ENCODE measurements at places on chromosomes 1 and 21. TPM values are rescaled to one million over a fixed set of nuclear protein-coding genes. Genes with fewer than 3 reads are reported as not detected.
A peak's percentile ranks its signal among the peaks of the same experiment; 100 is the strongest.

The TMEM269 gene
- total RNA-seq, result under 0.01 TPM

The TMEM61 gene
- not detected for total RNA-seq

The CELA2B gene
- not detected for total RNA-seq

The KIF21B gene
- total RNA-seq, result 10.8 TPM

The AMY1B gene
- not detected for total RNA-seq

The RAB25 gene
- under 0.01 TPM for total RNA-seq

The NTNG1 gene
- total RNA-seq, result under 0.01 TPM

The SIM2 gene
- not detected for total RNA-seq

The IL20 gene
- total RNA-seq, result not detected

The C1orf174 gene
- total RNA-seq, result 33.7 TPM

The FMOD gene
- 1.9 TPM for total RNA-seq

DNA sequence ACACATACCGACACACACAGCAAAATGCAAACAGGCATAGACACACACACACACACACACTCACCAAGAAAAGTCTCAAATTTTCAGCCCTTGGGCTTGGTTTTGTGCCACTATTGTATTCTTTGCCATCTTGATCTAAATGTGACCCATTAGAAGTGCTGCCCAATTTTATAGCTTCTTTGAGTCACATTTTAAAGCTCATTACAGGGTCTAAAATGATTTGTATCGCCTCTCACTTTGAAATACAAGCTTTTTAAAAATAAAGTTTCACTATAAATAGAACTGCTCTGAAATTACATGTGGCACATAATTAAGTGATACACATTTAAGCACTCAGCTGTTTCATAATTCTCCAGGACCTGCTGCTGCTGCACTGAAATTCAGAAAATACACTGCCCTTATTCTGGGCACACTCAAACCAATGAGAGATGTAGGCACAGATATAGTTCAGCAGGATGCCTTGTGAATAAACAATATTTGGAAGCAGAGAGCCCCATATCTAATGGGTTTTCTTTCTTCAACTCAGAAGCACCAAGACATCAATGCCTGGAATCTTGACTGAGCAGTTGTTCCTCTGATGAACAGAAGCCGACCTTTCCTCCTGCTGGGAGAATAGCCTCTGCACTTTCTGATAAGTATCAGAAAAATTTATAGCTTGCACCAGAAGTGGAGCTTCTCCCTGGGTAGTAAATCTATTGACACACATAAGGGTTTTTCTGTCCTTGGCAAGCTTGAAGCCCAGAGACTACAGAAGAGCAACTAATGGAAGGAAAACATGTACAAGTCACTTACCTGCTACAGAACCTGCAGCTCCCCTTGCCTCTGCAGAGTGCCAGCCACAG is 37.0 kb upstream of the PLPPR4 start:
- DNase-seq, result no peak

- no peak for DNase-seq
Observed at GRCh38 chr1:23159963-23160877, 8.4 kb downstream of the LUZP1 start.

- no peak for DNase-seq
Observed at GRCh38 chr1:39727221-39727931, 11.3 kb upstream of the PPIE start.

- no peak for DNase-seq
Observed at GRCh38 chr1:32892368-32893197, 6.3 kb downstream of the HPCA start.

DNA sequence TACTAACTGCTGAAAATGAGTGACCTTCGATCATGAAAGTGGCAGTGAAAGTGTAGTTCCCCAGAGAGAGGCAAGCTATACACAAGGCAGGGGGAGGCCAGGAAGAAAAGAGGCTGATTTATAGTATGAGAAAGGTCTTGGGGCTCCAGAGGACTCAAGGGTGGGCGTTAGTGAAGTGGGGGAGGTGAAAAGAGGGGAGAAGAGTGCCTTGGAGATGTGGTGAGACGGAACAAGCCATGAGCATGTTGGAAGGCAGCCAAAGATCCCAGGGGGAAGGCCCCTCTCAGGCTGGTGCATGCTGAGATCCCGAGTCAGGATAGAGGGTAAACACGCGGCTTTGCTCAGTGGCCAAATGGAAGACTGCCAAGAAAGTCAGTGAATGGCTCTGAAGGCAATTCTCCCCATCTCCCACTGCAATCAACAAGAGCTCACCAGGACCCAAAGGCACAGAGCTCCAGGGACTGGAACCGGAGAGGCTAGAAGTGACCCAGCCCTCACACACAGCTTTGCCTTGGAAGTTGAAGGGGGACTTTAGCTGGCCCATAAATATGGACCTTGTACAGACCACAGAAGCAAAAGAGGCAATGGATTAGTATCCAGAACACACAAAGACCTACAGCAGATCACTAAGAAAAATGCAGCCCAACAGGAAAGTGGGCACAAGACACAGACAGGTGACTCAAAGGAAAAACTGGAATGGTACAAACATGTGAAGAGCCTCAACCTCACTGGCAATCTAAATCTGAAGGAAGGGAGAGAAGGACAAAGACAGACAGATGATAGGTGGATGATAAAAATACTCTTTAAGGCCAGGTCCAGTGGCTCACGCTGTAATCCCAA is 49.6 kb downstream of the HSF2BP start:
- DNase-seq, result no peak

GRCh38 chr21:32413015-32413504 is 554 bp downstream of the EVA1C start:
- DNase-seq, result no peak

DNA sequence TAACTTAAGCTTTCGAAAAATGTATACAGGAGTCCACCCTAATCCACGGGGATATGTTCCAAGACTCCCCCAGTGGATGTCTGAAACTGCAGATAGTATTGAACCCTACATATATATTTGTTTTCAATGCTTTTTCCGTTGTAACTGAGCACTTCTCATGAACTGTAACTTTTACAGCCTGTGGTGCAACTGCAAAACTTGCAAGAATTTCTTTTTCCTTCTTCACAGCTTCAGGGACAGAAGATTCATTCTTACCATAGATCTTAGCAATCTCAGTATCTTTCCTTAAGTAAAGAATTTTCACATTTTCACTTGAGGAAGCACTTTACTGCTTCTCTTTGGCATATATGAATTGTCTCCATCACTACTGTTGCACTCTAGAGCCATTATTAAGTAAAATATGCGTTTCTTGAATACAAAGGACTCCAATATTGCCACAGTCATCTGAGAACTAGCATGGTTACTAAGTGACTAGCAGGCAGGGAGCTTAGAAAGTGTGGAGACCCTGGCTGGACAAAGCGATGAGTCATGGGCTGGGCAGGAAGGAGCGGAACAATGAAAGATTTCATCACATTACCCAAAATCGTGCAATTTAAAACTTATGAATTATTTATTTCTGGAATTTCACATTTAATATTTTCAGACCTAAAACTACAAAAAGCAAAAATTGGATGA is 14.1 kb downstream of the DPYD start:
- no peak for DNase-seq

- DNase-seq, result peak; percentile 17
Observed at GRCh38 chr1:17569200-17570139, 30.0 kb downstream of the ARHGEF10L start.

DNA sequence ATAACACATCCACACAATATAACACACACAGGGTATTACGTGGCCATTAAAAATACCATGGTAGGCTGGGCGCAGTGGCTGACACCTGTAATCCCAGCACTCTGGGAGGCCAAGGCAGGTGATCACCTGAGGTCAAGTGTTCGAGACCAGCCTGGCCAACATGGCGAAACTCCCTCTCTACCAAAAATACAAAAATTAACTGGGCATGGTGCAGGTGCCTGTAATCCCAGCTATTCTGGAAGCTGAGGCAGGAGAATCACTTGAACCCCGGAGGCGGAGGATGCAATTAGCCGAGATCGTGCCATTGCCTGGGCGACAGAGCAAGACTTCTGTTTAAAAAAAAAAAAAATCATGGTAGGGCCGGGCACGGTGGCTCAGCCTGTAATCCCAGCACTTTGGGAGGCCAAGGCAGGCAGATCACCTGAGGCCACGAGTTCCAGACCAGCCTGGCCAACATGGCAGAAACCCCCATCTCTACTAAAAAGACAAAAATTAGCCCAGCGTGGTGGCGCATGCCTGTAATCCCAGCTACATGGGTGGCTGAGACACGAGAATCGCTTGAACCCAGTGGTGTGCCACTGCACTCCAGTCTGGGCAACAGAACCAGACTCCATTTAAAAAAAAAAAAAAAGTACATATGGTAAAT is 24.1 kb upstream of the HPDL start:
- DNase-seq, result no peak

DNA sequence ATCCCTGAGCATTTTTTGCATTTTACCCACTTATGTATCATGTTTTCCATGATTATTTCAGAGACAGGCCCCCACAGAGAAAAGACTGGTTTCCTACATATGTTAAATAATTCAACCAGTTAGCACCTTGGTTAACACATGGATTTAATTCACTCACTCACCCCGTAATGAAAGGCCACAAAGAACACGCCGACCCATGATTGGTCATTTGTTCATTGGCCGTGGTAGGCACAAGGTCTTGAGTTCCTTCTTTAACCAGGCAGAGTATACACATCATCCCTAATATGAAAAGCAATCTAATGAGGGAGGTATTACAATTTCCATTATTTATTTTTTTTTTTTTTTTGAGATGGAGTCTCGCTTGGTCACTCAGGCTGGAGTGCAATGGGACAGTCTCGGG is 50.6 kb downstream of the RPS6KA1 start:
- DNase-seq, result no peak

DNA sequence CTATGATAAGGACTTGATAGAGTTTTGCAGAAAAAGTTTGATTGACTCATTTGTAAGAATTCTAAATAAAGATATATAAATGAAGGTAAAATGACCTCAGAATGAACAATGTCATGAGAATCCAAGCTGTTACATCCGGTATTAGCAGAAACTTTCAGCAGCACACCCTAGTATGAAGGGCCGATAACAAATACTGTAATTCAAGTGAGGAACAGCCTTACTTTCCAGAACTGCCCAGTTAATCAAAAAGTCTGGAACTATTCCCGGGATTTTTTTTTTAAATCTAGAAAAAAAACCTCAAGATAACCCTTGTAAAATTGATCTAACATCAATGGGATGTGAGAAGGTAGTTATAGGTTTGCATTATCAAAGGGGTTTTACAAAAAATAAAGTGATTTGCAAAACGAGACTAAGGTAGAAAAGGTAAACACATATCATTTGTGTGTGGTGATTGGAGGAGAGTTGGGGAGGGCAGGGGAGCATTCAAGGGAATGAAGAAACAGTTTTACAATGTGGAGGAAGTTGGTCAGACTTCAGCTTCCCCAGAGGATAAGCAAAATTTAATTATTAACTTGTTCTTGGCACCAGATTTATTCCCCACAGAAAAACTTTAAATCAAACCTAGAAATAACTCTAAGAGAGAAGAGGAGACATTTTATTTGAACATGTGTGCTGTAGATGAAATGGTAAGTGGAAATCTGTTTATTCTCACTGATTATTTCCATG is 75.9 kb upstream of the VCAM1 start:
- no peak for DNase-seq

- DNase-seq, result no peak
Observed at GRCh38 chr1:87684713-87685205, 356.1 kb downstream of the LMO4 start.

DNA sequence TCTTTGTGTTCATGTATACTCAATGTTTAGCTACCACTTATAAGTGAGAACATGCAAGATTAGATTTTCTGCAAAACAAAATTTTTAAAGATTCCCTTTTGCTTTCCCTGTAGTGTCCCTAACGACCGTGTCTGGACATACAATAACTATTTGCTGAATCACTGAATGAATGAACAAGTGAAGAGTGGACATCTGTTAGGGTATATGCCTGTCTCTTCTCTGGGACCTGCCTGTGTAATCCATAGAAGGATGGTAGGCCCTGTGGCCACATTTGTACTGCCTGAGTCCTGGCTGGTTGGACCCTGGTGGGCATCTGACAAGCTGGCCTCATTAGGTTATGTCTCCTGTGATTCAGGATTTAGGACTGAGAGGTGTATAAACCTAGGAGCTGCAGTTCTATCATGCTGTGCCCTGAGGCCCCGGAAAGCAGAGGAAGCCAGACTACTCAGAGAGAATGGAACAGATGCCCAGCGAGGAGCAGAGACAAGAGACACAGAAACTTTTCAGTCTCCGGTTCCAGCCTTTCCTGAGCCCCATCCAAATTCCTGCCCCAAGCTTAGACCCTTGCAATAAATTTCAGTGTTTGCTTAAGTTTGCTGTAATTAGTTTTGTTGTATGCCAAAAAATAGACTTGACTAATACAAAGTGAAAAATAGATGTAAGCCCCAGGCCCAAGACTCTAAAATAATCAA is 7.5 kb upstream of the NCF2 start:
- no peak for DNase-seq

- DNase-seq, result no peak
Observed at GRCh38 chr1:155038602-155039307, 5.1 kb downstream of the DCST1 start.

GRCh38 chr1:200302192-200302920 is 107.5 kb downstream of the ZNF281 start:
- peak; percentile 80 for DNase-seq

DNA sequence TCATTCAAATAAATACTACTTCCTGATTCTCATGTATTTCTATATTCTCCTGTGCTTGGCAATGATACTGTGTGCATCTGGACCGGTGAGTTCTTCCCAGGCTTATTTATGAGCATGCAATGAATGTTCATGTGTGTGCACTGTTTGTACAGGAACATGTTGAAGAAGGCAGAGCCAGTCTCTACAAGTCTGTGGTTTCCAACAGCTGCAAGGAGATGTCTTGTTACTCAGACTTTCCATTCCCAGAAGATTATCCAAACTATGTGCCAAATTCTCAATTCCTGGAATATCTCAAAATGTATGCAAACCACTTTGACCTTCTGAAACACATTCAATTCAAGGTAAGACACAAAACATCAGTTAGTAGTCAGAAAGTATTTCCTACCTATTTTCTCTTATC is 19.1 kb downstream of the FMO1 start:
- no peak for DNase-seq

GRCh38 chr21:38955495-38955894 is 149.8 kb downstream of the ETS2 start:
- no peak for DNase-seq

GRCh38 chr1:156493742-156494141 is 6.8 kb downstream of the MEF2D start:
- DNase-seq, result no peak

GRCh38 chr1:29286194-29286767 is 50.0 kb downstream of the PTPRU start:
- DNase-seq, result no peak

- no peak for DNase-seq
Observed at GRCh38 chr1:47934243-47934805, 62.9 kb downstream of the TRABD2B start.

DNA sequence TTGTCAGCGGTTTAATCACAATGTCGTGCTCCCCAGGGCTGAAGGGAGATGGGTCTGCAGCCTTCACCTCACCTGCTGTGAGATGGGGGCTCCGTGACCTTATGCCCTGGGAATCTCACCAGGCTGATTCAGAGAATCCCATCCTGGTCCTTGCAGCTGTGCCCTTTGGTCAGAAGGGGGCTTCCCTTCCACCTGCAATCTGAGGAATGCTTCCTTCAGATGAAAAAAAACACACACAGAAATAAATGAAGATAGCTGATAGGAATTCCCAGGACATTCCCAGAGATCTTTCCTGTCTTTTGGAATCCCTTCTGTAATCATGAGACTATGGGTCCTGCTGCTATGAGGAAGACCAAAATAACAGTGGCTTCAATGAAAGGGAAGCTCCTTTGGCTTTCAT is 127.0 kb upstream of the VAMP3 start:
- no peak for DNase-seq

- no peak for DNase-seq
Observed at GRCh38 chr1:190176776-190177175, 300.9 kb downstream of the BRINP3 start.

GRCh38 chr1:234106032-234106431 is 201.6 kb downstream of the SLC35F3 start:
- no peak for DNase-seq
